CD8-positive, alpha-beta memory T cell (primary cell): ENCODE measurements at places on chromosomes 2 and 18. TPM values are rescaled to one million over a fixed set of nuclear protein-coding genes. Genes with fewer than 3 reads are reported as not detected.

- H3K27ac ChIP-seq, result no peak overlapping the region
- no peak for DNase-seq
- no peaks in the 10 kb centered on the region for H3K36me3 ChIP-seq
Measured at GRCh38 chr2:200279857-200280256, 26.6 kb upstream of the SPATS2L start.

DNA sequence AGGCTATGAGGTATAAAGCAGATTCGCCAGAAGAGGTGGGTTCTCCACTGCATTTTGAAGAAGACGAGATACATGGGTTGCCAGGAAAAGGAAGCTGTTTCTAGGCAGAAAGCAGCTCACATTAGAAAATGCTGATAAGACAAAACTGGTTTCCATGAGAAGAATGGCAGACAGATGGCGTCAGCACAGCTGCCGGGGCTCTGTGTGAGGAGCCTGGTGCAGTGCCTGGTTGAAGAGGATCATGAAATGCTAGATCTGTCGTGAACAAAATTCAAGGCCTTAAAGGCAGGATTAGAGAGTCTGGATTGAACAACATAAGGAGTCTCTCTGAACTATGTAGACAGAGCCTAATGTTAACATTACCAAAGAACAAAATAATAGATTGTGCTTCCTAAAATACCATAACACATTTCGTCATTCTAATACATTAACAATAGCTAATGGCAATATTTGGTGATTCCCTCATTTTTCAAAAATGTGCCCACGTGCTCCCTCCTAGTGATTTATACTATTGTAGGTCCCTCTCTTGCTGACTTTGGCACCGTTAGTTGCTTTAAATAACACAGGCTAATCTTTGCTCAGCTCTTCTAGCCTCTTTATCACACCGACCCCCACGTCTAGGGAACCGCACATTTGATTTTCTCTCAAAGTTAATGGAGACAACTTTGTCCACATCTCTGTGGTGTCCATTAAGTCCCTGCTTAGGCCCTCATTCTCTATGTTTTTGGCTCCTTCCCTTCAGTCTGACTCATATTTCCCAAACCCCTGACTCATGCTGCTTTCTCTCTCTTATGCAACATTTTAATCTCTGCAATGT lies 38.2 kb downstream of the EFEMP1 start:
- no peaks in the 10 kb centered on the region for H3K36me3 ChIP-seq
- no peaks in the 10 kb centered on the region for H3K27me3 ChIP-seq
- H3K27ac ChIP-seq, result no peak overlapping the region

DNA sequence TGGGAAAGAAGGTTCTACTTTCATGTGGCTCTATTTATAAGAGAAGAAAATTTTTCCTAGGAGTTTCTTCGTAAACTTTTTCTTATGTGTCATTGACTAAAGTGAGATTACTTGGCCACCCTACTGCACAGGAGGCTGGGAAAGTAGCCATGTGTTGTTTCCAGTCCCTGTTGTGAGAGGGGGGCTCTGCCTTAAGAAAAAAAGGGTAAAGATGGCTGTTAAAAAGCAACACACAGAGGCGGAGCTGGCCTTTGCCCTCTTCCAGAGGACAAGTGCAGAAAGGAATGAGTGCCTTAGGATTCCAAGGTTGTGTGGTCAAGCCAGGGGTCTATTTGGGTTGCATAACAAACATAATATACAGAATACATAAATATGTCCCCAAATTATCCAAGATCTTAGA lies 230.0 kb upstream of the CXCR4 start:
- no peaks in the 10 kb centered on the region for H3K4me1 ChIP-seq
- no peak for DNase-seq
- no peaks in the 10 kb centered on the region for H3K36me3 ChIP-seq
- no peak overlapping the region for H3K4me3 ChIP-seq

DNA sequence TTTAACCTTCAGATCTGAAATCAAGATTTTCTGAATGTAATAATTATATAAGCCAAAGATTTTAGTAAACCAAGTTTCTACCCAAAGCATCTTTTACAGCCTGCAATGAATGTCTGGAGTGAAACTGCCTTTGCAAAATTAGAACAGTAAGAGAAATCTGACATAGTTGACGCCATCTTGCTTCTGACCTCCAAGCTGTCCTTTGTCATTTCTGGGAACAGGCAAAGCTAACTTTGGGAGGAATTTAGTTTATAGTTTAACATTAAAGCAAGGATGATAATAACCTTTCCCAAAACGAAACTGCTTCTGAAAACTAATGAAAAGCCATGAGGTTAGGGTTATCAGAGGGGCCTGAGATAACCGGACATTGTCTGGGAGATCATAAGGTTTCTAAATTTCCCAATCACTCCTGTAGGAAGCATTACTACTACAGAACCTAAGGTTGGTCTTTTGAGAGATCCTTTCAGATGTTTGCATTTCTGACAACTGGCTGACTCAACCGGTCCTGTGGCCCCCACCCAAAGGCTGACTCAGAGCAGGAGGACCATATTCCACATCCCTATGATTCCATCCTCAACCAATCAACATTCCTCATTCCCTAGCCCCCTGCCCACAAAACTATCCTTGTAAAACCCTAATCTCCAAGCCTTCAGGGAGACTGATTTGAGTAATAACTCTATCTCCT lies 124.5 kb downstream of the TMEM131 start:
- H3K27me3 ChIP-seq, result no peaks in the 10 kb centered on the region
- no peak for DNase-seq
- H3K4me1 ChIP-seq, result peaks cover 28% of the 10 kb centered on the region
- H3K36me3 ChIP-seq, result no peaks in the 10 kb centered on the region
- no peak overlapping the region for H3K4me3 ChIP-seq

DNA sequence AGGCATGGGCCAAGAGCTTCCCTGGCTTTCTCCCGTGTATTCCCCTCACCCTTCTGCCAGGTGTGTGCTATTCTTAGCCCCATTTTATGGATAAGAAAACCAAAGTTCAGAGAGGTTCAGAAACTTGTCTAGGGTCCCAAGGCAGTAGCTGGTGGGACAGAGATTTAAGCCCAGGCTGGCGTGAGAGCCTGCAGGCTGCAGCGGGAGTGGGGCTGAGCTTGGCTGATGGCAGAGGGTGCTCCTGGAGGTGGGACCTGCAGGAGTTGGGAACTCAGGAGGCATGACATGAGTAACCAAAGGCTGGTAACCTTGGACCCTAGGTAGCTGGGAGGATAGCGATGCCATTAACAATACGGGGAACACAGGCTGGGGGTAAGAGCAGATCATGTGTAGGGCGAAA lies 87.3 kb upstream of the B3GNT7 start:
- no peak overlapping the region for H3K27ac ChIP-seq
- no peaks in the 10 kb centered on the region for H3K27me3 ChIP-seq
- no peak for DNase-seq
- no peaks in the 10 kb centered on the region for H3K4me1 ChIP-seq
- H3K36me3 ChIP-seq, result no peaks in the 10 kb centered on the region

DNA sequence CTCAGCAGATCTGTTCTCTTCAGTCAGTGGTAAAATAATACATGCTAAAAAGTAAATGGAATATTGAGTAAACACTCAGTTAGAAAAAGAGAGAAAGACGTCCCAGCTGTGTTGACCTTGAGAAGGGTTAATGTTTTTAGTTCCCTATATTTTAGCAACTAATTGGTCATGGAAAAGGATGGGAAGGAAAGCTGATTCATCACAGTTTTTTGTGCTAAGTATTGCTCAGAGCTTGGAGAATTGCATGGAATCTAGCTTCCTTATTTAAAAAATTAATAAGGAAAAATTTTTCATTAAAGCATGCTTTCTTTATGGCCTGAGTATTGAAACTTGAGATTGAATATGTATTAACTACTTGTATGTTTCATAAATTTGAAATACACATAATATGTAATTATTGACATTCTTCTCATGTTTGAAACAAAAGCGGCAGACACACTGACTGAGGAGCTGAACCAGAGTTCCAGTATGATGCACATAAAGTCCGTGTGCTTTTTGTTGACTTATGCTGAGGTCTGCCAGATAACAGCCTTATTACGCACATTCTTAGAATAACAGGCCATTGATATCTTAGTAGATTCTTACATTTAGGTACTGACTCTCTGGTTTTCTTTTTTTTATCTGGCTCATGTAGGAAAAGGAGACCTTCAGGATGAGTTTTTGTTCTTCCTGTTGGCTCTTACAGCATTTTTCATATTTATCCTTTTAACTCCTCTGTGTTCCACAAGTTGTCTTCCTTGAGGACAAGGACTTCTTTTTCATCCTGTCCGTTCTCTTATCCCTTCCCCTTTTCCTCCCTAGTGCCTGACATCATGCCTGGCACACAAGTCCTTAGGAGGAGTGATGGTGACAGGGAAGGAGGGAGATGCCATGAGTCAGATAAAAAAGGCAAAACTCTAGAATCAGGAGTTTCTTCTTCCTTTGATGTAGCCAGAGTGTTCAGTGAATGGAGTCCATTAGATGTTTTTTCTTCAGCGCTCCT lies 194.1 kb downstream of the PTPRM start:
- H3K4me1 ChIP-seq, result no peaks in the 10 kb centered on the region
- DNase-seq, result no peak
- H3K27ac ChIP-seq, result no peak overlapping the region
- no peaks in the 10 kb centered on the region for H3K36me3 ChIP-seq
- H3K27me3 ChIP-seq, result no peaks in the 10 kb centered on the region
- H3K4me3 ChIP-seq, result no peak overlapping the region

DNA sequence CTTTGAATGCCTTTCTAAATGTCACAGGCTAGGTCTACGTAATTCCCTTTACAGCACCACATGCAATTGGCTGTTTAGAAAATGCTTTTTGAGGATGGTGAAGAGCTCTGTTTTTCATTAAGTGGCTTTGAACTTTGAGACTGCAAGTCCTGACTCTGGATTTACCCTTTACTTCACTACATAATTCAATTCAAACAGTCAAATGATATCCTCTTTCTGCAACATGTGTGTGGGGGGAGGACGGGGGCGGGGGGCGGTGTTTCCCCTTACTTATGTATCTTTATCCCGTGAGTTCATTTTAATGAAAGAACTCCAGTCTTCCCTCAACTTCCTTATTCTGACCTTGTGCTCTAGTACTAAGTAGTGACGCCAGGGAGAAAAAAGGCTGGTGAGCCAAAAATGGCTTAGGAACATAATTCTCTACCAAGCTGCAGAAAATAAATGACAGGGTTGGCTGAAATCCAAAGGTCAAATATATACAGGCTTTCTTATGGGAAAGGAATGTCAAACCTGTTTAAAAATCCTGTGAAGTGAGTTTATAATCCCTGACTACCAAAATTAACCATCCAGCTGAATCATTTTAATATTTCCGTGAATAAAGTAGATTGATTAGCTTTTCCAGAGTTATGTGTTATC lies 119.6 kb downstream of the SLC8A1 start:
- no peaks in the 10 kb centered on the region for H3K4me1 ChIP-seq
- H3K4me3 ChIP-seq, result no peak overlapping the region
- no peaks in the 10 kb centered on the region for H3K27me3 ChIP-seq
- H3K36me3 ChIP-seq, result no peaks in the 10 kb centered on the region

- H3K4me3 ChIP-seq, result no peak overlapping the region
- no peaks in the 10 kb centered on the region for H3K27me3 ChIP-seq
- no peaks in the 10 kb centered on the region for H3K4me1 ChIP-seq
- no peak for DNase-seq
- no peaks in the 10 kb centered on the region for H3K36me3 ChIP-seq
Measured at GRCh38 chr2:16653083-16653375, 12.6 kb downstream of the CYRIA start.

DNA sequence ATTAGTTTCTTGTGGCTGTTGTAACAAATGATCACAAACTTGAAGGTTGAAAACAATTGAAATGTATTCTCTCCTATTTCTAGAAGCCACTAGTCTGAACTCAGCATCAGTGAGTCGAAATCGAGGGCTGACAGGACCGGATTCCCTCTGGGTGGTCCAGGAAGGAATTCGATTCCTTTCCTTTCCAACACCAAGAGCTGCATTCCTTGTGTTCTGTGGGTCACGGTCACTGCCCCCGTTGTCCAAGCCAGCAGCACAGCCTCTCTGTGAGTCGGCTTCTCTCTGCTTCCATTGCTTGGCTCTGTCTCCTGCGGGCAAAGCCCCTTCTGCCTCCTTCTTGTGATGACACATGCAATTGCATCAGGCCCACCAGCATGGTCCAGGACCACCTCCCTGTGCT lies 67.3 kb downstream of the SMIM21 start:
- H3K27ac ChIP-seq, result no peak overlapping the region
- H3K4me1 ChIP-seq, result no peaks in the 10 kb centered on the region
- no peak overlapping the region for H3K4me3 ChIP-seq

GRCh38 chr18:26546170-26546874 lies 2.0 kb downstream of the KCTD1 start:
- H3K27ac ChIP-seq, result no peak overlapping the region
- no peaks in the 10 kb centered on the region for H3K36me3 ChIP-seq
- no peak overlapping the region for H3K4me3 ChIP-seq
- DNase-seq, result no peak
- peaks cover 8% of the 10 kb centered on the region for H3K27me3 ChIP-seq
- peaks cover 4% of the 10 kb centered on the region for H3K4me1 ChIP-seq

DNA sequence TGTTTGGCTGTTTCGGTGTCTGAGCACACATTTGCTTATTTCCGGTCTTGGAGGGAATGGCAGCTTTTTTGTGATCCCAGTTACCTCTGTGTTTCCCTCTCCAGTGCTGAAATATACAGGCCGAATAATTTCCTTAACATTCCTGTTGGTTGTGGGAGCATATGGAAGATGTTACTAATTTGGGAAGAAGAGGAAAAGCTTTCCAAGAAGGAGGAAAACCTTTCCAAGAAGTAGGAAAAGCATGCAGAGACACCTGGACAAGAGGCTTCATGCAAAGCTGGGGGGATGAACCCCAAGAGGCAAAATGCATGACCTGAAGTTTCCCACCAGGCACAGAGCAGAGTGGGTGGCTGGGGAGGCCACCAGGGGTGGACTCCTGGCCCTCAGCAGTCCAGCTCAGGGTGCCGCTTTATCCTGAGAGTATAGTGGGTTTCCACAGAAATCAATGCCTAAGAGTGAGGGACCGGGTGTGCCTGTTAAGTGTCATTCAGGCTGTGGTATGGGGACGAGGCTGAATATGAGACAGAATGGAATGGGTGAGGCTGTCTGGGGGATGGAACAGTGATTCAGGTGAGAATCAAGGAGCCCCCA lies 25.5 kb upstream of the GNAL start:
- DNase-seq, result no peak
- no peaks in the 10 kb centered on the region for H3K36me3 ChIP-seq
- H3K4me1 ChIP-seq, result no peaks in the 10 kb centered on the region

DNA sequence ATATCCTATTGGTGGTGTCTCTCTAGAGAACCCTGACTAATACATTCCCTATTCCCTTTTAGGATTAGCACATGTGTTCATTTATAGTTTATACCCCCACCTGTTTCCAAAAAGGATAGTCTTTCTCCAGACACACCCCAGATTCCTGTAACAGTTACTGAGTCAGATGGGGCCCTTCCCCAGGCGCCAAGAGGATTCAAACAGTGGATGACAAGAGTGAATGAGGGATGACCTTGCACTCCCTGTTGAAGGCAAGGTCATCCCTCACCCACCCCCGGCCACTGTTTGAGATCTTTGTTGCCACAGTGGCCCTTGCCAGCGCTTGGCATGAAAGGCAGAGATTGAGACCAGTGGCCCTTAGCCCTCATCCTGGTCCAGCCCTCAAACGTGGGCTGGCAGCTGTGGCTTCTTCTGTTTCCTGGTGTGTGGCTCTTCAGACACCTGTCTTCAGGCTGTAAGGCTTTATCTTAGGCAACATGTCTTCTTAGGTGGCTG lies 15.3 kb upstream of the REEP1 start:
- H3K27me3 ChIP-seq, result peaks cover 1% of the 10 kb centered on the region
- DNase-seq, result no peak
- H3K27ac ChIP-seq, result no peak overlapping the region
- no peak overlapping the region for H3K4me3 ChIP-seq

- no peaks in the 10 kb centered on the region for H3K4me1 ChIP-seq
Measured at GRCh38 chr2:241573741-241574140, 15.2 kb downstream of the BOK start.

Gene SEPTIN2
- total RNA-seq, result 301 TPM

Gene MCFD2
- 40.0 TPM for total RNA-seq

Gene PLCD4
- total RNA-seq, result 0.16 TPM

Gene AMMECR1L
- 24.0 TPM for total RNA-seq

Gene INPP5D
- total RNA-seq, result 49.3 TPM

Gene STON1
- 0.89 TPM for total RNA-seq

Gene SLC11A1
- 2.1 TPM for total RNA-seq

Gene GPR35
- 9.0 TPM for total RNA-seq
